ENCODE measurements at places on chromosomes 6 and 20.

DNA sequence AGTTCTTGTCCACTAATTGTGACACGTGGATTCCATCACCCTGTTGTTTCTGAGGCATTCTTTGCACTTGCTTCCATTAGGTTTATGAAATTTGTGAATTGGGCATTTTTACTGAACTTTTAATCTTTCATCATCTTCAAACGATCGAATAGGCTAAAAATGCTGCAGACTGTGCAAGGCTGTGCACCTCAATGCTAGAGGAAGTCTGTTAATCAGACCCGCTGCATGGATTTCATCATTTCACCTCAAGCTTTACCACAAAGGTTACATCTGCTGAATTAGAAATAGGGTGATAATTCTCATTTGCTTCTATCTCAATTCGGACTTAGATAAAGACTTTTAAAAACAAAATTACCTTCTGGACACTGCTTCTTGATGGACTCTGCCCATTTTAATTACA is 27.8 kb upstream of the F13A1 start:
- DNase-seq: no peak

- no peak for DNase-seq
Observed at GRCh38 chr6:123668965-123669591, 32.3 kb upstream of the TRDN start.

DNA sequence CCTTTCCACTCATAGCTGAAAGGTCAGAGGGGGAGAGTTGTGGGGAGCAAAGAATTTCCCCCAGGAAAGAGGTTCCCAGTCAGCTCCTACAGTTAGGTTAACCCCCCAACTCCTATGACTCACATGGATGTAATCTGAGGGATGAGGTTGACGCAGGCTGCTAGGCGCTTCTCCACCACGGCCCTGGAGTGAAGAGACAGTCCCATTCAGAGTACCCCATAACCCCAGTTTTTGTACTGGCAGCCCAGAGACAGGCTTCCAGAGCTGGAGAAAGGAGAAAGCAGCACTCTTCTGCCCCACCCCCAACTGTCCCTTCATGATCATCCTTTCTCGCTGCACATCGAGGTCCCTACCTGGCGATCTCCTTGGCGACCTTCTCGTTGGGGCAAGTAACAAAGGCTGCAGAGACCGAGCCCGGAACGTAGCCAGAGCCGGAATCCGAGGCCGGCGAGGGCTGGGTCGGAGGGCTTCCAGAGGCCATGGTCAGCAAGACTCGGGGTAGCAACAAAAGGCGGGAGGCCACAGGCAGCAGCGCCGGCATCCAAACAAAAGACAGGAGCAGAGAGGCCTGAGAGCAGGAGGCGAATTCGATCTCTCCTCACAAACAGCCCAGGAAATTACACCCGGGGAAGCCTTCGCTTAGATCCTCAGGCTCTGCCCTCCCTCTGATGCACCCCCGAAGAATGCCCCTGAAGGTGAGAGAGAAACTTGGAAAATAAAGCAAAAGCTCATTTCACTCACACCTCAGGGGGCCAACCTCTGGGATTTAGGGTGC is 592 bp downstream of the CUTA start:
- DNase-seq: no peak

GRCh38 chr20:16147916-16148315 is 425.3 kb downstream of the KIF16B start:
- DNase-seq: no peak

- DNase-seq: peak; percentile 49
Observed at GRCh38 chr6:156777577-156778453, 637 bp downstream of the ARID1B start.

DNA sequence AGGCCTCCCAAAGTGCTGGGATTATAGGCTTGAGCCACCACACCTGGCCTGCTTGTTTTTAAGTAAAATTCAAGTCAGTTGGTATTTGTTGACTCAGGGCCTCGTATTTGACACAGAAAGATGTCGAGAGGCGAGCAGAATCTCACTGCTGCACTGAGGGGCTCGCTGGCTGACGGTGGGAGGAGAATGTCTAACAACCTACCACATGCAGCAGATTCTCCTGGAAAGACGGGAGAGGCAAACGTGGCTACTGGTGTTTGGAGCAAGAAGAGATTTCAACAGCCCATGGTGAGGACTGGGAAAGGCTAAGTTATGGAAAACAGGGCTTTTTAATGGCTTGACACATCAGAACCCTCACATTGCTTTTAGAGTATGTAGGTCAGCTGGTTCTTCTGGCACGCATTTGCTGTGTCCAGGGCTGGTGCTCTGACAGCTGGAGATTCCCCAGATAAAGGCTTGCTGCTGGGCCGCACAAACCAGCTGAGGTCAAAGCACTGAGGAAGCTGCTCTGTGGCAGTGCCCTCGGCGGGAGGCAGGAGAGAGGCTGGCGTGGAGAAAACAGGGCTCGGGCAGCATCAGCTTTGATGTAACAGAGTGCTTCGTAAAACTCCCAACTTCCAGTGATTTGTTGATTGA is 84.2 kb upstream of the FRMD1 start:
- no peak for DNase-seq

DNA sequence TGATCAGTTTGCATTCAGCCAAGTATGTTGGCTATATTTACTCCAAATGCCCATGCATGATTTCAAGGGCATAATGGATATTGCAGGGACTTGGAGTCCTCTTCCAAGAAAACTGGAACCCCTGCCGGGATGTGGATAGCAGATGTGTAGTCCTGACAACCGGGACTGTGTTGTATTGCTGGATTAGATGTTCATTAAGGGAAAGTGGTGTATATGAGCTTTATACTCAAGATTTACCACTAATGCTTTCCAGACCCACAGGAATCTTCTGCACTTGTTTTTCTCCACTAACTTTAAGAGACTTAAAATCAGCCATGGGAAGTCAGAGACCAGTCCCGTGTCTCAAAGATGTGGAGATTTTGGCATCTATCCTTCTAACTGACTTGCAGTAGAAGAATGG is 770.9 kb downstream of the HDGFL1 start:
- peak; percentile 54 for DNase-seq

- DNase-seq: no peak
Observed at GRCh38 chr20:61508301-61509096, 256.4 kb downstream of the CDH4 start.

DNA sequence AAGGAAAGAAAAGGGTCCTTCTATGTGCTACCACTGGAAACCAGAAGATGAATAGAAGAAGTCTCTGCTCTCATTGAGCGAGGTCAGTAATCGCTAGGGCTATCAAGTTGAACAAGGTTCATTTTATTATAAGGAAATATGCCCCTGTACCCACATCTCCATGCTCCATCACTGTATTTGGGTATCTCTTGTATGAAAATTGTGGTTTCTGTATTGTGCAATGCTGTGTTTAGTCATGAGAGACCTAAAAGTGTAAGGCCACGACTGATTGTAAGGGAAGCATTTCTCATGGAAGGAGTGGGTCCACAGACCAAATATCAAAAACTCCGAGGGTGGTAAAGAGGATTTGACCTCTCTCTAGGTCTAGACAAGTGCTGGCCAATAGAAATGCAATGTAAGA is 3.6 kb upstream of the HS3ST5 start:
- no peak for DNase-seq

GRCh38 chr20:19213946-19214490 is 1.6 kb downstream of the SLC24A3 start:
- DNase-seq: no peak

GRCh38 chr6:105994591-105995390 is 91.3 kb upstream of the PRDM1 start:
- DNase-seq: peak; percentile 67

- DNase-seq: no peak
Observed at GRCh38 chr20:17934141-17934862, 34.3 kb downstream of the SNX5 start.

- no peak for DNase-seq
Observed at GRCh38 chr6:129440691-129441090, 269.3 kb downstream of the ARHGAP18 start.

- no peak for DNase-seq
Observed at GRCh38 chr20:61092251-61092650, 159.8 kb upstream of the CDH4 start.

DNA sequence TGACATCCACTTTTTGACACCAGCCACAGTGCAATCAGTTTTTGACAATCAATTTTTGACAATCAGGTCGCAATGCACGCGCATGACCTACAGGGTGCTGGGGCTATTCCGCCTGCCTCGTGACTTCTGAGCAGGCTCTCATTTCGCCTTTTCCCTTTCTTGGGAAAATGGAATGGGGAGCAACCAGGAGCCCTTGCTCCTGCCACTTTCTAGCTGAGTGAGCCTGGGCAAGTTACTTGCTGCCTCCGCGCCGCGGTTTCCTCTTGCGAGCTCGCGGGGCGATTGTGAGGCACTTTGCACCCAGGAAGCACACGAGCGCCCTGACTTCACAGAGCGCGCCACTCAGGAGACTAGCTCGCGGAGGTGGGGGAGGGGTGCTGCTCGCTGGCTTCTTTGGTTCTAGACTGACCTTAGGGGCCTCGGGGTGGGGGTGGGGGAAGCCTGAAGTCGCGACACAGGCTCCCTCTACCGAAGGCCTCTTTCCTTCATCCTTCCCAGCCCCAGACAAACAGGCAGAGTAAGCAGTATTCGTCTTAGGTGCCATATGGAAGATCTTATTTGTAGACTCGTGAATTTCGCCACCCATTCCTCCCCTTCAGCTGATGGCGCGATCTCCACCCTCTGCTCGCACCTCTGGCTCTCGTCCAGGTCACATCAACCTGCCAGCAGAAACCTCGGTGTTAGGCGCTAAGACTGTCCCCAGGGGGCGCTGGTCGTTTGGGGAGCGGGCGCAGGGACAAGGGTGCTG is 4.6 kb downstream of the TP53TG5 start:
- peak; percentile 71 for DNase-seq

- no peak for DNase-seq
Observed at GRCh38 chr20:13288357-13288756, 67.3 kb downstream of the ISM1 start.

- no peak for DNase-seq
Observed at GRCh38 chr6:6314596-6314995, 5.9 kb downstream of the F13A1 start.

All from muscle of arm (tissue), 14 donors.